Osteocyte (in vitro differentiated cells): ENCODE measurements at places on chromosomes 7 and 10. TPM values are rescaled to one million over a fixed set of nuclear protein-coding genes. Genes with fewer than 3 reads are reported as not detected.

Gene NANOS1
- total RNA-seq: 9.1 and 9.6 TPM in 2 replicates

Gene RPA3
- total RNA-seq: 14.8 and 16.5 TPM in 2 replicates

GRCh38 chr7:150787321-150788281, 12.6 kb downstream of the TMEM176B start:
- no peak for DNase-seq

- peak; percentile 32 for DNase-seq
Measured at GRCh38 chr10:117746541-117747448, 204.2 kb downstream of the EMX2 start.

DNA sequence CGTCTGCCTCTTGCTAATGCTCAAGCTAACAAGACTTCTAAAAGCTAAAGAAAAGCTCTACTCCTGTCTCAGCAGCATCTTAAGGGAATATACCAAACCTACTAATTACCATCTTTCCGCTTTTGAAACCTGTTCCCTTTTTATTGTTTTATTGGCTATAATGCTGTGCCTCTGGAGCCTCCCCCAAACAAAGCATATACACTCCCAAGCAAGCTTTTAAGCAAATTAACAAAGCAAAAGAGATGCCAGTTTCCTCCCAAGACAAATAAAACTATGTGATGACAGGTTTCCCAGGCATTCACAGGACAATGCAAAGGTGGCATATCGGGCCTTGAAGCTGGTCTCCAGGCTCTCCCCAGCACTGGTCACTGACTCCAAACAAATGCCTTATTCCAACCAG, 52.9 kb downstream of the SLC37A3 start:
- DNase-seq: no peak

- DNase-seq: no peak
Measured at GRCh38 chr10:124152139-124153022, 59.0 kb upstream of the CHST15 start.

- peak; percentile 89 for DNase-seq
Measured at GRCh38 chr10:71383972-71384687, 12.6 kb upstream of the CDH23 start.

DNA sequence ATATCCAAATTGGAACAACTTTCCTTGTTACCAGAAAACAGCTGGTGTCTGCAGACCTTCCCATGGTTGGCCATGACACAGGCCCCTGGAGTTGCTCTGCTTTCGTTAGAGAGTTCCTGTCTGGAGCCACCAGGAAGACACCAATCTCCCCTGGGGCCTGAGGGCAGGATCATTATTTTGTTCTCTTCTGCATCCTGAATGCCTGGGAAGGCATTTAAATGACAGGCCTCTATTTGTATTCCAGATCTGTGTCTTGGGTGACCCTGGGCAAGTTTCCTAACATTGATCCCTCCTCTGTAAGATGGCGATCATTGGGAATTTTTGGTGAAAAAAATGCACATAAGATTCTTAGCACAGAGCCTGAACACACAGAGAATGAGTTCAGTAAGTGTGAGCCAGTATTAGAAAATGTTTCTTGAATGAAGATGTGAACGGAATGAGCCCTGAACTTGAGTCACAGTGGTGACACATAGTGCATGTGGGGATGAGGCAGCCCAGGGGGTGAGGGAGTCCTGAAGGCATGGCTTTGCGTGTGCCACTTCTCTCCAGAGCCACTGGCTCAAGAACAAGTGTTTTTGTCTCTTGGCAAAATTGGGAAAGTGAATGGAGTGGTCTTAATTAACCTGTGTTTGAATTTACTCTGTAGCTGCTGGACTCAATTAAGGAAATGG, 28.4 kb downstream of the BMPER start:
- DNase-seq: no peak

- no peak for DNase-seq
Measured at GRCh38 chr10:132893090-132893489, 49.3 kb downstream of the CFAP46 start.

- no peak for DNase-seq
Measured at GRCh38 chr10:71193516-71193915, 18.9 kb upstream of the UNC5B start.
